ENCODE measurements at places on chromosomes 7 and 10.

GRCh38 chr10:112782200-112782907 lies 167.7 kb upstream of the TCF7L2 start:
- no peak for DNase-seq

DNA sequence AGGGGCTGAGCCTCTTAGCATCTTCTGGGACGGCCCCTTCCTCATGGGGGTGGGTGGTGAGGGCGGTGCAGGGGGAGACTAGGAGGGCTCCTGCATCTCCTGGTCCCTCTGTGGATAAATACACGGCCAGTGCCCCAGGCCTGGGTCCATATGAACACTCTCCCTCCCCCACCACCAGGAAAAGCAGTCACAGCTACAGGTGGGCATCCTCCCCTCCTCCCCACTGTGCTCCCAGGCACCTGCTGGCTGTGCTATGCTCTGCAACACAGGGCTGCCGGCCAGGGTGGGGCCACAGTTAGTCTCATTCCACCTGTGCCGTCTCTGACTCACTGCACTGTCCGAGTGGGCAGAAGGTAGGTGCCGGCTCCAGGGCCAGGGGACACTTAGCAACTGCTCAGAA lies 87.3 kb upstream of the INSIG1 start:
- no peak for DNase-seq

DNA sequence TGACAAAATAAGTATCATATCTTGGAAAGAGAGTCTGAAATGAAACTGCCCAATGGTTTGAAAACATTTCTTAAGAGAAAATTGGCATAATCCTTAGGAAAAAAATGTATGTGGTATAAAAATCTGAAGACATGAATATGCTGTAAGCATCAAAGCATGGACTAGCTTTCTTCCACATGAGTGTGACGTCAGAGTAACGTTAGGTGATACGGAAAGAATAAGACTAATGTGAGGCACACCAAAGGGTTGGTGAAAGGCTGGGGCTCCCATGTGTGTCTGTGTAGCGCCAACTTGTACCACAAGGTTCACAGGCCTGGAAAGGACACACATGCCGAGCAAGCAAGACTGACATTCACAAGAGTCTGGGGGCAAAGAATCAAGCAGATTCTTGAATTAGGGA lies 238.1 kb upstream of the GLI3 start:
- DNase-seq: no peak

DNA sequence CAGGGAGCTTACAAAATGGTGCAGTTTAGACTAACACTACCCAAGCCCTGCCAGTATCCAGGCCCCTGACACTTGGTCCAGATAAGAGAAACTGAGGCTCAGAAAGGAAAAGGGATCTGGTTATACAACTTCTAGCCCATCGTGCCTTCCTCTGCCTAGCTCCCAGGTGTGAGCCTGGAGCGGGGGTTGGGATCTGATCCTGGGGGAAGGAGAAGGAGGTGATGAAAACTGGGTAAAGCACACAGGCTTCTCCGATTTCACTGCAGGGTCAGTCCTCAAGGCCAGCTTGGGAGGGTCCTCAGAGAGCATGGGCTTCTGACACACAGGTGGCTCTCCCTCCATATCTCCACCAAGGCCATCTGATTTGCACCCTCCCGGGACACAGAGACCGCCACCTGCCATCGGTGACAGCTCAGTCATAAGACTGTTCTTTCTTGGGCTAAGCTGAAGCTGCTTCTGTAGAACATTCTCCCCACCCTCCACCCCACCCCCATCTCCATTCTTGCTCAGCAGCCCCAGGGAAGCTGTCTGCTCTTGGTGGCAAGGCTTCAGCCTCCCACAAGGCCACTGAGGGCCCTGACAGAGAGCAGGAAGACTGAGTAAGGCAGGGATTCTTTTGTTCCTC lies 16.4 kb downstream of the SRRM3 start:
- no peak for DNase-seq

GRCh38 chr10:93288679-93289634 lies 193.2 kb downstream of the MYOF start:
- peak; percentile 74 for DNase-seq

DNA sequence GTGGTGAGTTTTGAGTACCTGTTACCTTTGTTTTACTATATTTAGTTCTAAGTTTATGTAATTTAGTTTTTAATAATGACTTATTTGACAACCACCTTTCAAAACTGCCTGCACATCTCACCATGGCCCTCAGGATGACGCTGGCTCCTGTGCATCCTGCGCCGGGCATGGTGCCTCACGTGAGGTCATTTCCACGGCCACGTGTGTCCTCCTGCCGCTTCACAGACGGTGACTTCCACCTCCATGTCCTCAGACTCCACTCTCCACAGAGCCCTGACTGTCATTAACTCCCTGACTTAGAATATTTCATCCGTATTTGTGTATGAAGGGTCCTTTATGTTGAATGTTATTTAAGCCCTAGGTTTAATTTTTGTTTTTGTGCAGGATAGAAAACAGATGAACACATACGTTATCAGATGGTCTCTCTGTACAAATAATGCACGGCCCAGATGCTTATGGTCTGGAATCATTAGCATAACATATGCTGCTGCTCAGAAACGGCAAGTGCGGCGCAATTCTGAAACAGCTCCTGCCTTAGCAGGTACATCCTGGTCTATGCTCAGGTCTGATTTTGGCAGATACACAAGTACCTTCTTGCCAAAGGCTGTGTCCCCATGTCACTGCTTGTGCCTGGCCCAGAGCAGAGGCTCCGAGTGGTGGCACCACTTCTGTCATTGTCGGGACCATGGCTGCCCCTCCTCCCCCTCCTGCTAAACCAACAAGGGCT lies 155.8 kb downstream of the WDR37 start:
- DNase-seq: no peak

DNA sequence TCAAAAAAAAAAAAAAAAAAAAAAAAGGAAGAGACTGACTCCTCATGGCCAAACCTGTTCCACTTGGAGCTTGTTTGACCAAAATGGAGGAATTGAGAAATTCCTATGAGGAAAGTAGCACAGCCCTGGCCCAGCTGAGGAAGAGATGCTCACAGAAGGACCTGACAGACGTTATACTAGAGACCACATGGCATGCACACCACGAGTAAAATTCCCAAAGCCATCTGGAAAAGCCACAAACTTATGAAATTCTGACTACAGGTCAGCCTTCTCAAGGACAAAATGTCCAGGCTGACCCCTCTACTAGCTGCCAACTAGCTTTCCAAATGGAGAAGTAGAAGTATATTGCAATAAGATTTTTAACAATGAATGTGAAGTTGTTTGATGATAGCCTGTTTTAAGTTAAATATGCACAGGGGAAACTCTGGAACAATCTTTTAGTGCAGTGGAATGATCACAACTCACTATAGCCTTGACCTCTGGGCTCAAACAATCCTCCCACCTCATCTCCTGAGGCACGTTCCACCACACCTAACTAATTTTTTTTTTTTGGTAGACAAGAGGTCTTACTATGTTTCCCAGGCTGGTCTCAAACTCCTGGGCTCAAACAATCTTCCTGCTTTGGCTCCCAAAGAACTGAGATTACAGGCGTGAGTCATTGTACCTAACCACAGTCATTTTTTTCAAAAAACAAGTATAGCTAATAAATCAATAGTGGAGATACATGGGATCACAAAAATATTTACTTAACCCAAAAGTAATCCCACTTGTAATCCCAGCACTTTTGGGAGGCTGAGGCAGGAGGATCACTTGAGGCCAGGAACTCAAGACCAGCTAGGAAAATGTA lies 75.7 kb downstream of the AKR1D1 start:
- no peak for DNase-seq

Data from midbrain (tissue), 1 donor.